ENCODE measurements at places on chromosomes 1 and 21. TPM values are rescaled to one million over a fixed set of nuclear protein-coding genes. Genes with fewer than 3 reads are reported as not detected.
A peak's percentile ranks its signal among the peaks of the same experiment; 100 is the strongest.

Gene SLC5A9
- 1.1 TPM for total RNA-seq

Gene OR6N1
- not detected for total RNA-seq

Gene SCAF4
- total RNA-seq: 49.7 TPM

Gene CASZ1
- 6.3 TPM for total RNA-seq

Gene GIPC2
- total RNA-seq: 2.9 TPM

Gene GBP5
- 2.6 TPM for total RNA-seq

Gene RYR2
- total RNA-seq: 5.4 TPM

Gene AKR7A3
- total RNA-seq: 1.1 TPM

Gene ELAVL4
- total RNA-seq: 3.0 TPM

Gene TMEM234
- 23.2 TPM for total RNA-seq

Gene KCNA2
- total RNA-seq: 0.23 TPM

Gene FCN3
- 132 TPM for total RNA-seq

Gene USH2A
- total RNA-seq: not detected

DNA sequence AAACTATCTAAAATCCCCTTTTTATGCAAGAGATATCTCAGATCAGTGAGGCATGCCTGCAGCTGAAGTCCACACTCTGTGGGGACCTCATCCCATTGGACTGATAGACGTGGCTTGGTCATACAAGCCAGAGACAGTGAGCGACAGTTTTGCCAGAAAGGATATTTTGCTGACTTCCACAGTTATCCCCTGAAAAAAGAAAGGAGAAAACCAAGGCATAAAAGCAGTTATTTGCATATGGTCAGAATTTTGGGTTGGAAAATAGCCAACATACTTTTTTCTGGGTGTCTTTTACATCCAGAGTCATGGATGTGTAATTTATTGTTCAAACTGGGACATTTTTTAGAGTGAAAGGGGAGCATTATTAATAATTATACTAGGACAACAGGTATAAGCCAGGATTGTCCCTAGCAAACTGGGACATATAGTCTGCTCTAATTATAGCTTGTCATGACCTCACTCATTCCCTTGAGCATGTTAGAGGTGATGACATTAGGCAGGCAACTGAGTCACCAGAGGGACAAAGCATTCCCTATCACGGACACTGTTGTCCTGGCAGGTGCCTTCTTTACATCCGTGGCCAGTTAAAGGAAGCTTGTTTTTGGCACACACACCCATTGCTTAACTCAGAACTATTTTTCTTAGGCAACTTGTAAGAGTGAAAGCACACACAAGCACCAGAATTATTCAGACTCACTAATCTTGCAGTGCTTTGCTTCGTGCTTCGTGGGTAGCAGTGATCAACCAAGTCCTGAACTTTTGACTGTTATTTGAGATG is 65.5 kb downstream of the PRRX1 start:
- DNase-seq: no peak

- no peak for DNase-seq
These were observed 21.9 kb downstream of the IL23R start for GRCh38 chr1:67188137-67188536.

DNA sequence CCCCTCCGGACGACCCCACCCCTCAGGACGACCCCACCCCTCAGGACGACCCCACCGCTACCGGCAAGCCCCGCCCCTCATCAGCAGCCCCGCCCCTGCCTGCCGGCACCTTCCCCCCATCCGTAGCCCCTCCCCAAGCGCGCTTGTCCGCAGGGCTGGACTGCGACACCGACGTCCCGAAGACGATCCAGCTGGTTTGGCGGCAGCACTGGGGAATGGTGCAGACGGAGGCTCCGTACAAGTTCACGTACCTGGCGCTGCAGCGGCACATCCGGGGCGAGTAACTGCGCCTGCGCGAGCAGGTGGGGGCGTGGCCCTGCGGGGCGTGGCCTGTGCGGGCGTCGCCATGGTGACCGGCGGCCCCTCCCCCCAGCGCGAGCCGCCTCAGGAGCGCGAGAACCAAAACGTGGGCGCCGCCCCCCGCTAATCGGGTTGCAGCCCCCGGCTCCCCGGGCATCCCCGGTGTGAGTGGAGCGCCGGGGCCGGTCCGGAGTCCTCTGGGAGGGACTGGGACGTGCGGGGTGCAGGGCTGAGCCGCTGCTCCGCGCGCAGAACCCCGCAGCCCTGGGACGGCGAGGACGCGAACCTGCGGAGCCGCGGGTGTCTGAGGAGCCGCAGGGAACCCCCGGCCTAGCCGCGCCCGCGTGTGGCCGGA is 4.9 kb downstream of the RNF223 start:
- DNase-seq: peak; percentile 85

DNA sequence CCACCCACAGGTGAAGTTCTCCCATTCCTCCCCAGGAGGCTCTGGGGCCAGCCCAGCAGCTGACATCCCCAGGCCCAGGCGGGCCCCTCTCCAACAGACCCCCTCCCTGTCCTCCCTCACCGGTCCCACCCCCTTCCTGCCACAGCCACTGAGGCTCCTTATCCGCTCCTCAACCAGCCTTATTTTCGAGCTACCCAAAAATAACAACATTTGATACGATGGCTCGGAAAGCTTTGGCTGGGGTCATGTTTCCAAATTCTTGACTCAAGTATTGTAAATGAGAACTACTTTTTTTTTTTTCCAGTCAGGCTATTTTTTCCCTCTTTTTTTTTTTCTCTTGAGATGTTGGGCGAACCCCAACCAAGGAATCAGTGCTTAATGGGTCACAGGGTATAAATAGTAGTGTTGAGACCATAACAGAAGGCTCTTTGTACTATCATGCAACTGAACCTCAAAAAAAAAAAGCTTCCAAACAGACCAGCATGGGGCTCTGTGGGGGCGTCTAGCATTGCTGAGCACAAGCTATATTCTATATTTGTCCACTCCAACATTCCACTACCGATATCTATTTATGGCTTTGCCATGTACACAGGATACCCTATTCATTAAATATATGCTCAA is 27.2 kb downstream of the IRF2BP2 start:
- DNase-seq: no peak

DNA sequence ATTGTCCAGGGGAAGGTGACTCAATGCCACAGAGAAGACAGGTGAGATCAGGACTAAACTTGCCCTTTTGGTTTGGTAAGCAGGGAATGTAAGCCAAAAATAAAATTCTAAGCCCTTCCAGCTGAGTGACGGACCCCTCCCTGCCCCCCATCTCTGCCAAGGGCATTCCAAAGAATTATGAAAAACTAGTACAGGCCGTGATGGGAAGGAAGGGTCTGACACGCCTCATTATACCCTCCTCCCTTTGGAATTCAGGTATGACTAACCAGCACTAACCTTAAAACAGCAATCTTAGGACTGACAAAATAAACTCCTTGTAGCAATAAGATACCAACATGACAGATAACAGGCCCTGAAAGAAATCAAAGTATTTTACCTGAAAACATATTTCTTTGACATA is 99.6 kb downstream of the GABPA start:
- no peak for DNase-seq

DNA sequence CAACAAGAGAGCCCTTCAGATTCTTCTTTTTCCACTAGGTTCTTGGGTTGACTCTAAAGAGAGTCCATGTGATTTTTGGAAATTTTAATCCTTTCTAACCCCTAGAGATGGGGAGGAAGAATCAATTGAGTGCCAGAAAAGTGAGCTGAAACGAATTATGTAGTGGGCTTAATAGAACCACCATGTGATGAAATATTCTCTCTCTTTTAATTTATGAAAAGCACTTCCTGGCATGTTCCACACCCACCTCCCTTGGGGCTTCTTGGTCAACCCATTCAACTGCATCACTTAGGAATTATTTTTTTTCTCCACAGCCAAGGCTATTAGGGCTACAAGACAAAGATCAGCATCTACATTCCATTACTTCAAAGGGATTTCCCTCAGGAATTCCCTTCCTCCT is 79.6 kb downstream of the ZC3H11B start:
- DNase-seq: no peak

GRCh38 chr1:155295942-155296267 is 5.3 kb downstream of the PKLR start:
- DNase-seq: no peak

- DNase-seq: no peak
These were observed 4.3 kb downstream of the PDZK1 start for GRCh38 chr1:145702826-145703225.

- no peak for DNase-seq
These were observed 461.4 kb downstream of the SIPA1L2 start for GRCh38 chr1:232168508-232168907.

- DNase-seq: no peak
These were observed 805 bp downstream of the CYB5R1 start for GRCh38 chr1:202966006-202966898.

- DNase-seq: no peak
These were observed 4.4 kb upstream of the C1orf56 start for GRCh38 chr1:151043163-151043562.

- DNase-seq: no peak
These were observed 8.7 kb upstream of the TTF2 start for GRCh38 chr1:117051224-117052064.
